Neural crest cell (in vitro differentiated cells): ENCODE measurements at places on chromosomes 2 and 18.

- no peaks in the 10 kb centered on the region for H3K4me1 ChIP-seq
- DNase-seq = no peak
- H3K36me3 ChIP-seq = peaks cover 17% of the 10 kb centered on the region
- no peak overlapping the region for H3K27ac ChIP-seq
Measured at GRCh38 chr18:35466334-35466733, 31.4 kb downstream of the INO80C start.

DNA sequence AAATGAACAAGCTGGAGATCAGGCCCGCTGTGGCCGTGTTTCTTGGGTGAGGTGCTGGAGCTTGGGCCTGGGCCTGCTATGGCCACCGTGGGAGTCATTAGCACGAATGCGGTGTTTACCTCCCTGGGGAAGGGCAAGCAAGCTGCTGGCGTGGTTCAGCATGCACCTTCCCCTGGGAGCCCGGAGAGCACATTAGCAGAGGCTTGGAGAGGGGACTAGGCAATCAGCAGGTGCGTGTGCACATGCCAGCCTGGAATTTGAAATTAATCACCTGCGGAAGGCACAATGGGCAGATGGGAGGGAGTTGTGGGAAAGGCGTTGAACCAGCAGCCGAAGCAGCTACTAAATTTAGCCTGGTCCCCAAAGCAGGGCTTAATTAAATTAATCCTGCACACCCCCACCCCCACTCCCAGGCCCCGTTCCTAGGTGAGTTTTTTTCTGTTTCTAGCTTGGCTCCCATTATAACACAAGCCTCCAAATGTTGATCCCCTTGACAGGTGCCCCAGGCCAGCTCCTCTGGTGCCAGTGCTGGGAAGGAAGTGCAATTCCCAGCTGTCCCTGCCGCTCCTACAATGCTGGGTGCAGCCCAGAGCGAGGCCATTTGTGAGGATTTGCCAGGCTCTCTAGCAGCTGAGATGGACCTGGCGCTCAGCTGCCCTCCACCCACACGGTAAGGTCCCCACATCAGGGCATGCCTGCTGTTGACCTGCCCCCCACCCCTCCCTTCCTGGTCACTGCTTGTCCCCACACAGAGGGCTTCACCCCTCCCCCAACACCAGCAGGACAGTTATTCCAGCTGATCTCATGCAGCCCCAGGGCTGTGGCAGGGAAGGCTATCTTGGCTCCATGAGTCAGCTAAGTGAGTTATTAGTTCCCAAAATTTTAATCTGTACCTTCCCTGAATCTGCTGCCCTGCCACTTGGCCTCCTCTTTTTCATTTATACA, 115.0 kb downstream of the ZBTB7C start:
- H3K36me3 ChIP-seq = no peaks in the 10 kb centered on the region
- H3K4me3 ChIP-seq = no peak overlapping the region
- H3K4me1 ChIP-seq = peaks cover 28% of the 10 kb centered on the region
- no peaks in the 10 kb centered on the region for H3K27me3 ChIP-seq
- no peak overlapping the region for H3K27ac ChIP-seq

- no peak for DNase-seq
- no peaks in the 10 kb centered on the region for H3K27me3 ChIP-seq
- H3K27ac ChIP-seq = no peak overlapping the region
- no peak overlapping the region for H3K4me3 ChIP-seq
Measured at GRCh38 chr2:222447131-222447530, 22.8 kb downstream of the SGPP2 start.

- H3K4me1 ChIP-seq = no peaks in the 10 kb centered on the region
- no peaks in the 10 kb centered on the region for H3K36me3 ChIP-seq
- no peak overlapping the region for H3K27ac ChIP-seq
- no peak overlapping the region for H3K4me3 ChIP-seq
- H3K27me3 ChIP-seq = no peaks in the 10 kb centered on the region
Measured at GRCh38 chr2:58601017-58601416, 359.9 kb upstream of the FANCL start.

GRCh38 chr18:35950628-35950982, 21.9 kb upstream of the RMP24 start:
- no peak overlapping the region for H3K27ac ChIP-seq
- H3K27me3 ChIP-seq = peaks cover 32% of the 10 kb centered on the region

GRCh38 chr2:161825429-161825828, 201.2 kb downstream of the SLC4A10 start:
- no peaks in the 10 kb centered on the region for H3K4me1 ChIP-seq
- peaks cover 6% of the 10 kb centered on the region for H3K27me3 ChIP-seq
- DNase-seq = no peak
- no peak overlapping the region for H3K4me3 ChIP-seq
- H3K36me3 ChIP-seq = no peaks in the 10 kb centered on the region
- no peak overlapping the region for H3K27ac ChIP-seq

GRCh38 chr2:202632682-202633290, 2.0 kb upstream of the FAM117B start:
- H3K4me1 ChIP-seq = peaks cover 22% of the 10 kb centered on the region

GRCh38 chr2:168773719-168774521, 28.5 kb upstream of the NOSTRIN start:
- H3K36me3 ChIP-seq = peaks cover 31% of the 10 kb centered on the region
- H3K4me3 ChIP-seq = no peak overlapping the region
- no peaks in the 10 kb centered on the region for H3K27me3 ChIP-seq
- no peak overlapping the region for H3K27ac ChIP-seq
- no peaks in the 10 kb centered on the region for H3K4me1 ChIP-seq

DNA sequence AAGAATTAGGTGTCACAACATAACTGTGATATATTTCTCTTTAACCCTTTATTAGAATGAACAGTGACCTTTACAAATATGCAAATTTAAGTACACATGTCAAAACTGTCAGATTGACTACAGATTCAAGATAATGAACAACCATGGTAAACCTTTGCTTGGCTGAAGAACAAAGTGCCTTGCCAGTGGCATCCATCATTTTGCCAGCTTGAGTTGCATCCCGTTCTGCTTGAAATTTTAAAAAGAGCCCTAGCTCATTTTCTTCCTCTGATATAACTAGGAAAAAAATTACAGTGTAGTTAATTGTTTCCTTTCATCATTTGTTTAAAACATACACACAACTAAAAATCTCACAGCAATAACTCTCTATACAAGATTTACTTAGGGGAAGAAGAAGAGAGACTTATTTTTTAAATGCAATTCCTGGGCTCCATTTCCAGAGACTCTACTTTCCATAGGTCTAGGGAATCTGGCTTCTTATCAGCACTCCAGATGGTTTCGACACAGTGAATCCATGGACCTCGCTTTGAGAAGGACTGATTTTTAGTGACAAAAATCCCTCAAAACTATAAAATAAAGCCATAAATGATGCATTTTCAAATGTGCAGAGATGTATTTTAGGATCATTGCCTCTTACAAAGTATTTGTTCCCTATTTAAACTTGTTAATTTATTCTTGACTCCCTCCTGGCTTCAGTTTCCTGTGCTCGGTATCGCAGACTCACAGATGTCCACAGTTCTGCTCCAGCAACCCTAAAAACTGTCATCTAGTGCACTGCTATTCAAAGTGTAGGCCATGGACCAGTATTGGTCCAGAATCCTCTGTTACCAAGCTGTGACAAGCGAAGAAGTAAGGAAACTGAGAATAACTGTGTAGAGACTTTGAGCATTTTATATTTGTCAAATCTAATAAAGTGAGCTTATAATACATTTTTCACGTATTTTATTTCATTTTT, 50.1 kb downstream of the ICA1L start:
- no peaks in the 10 kb centered on the region for H3K27me3 ChIP-seq
- peaks cover 6% of the 10 kb centered on the region for H3K36me3 ChIP-seq
- DNase-seq = no peak
- peaks cover 8% of the 10 kb centered on the region for H3K4me1 ChIP-seq
- H3K4me3 ChIP-seq = no peak overlapping the region

- no peak overlapping the region for H3K4me3 ChIP-seq
- H3K36me3 ChIP-seq = no peaks in the 10 kb centered on the region
- no peak for DNase-seq
- no peaks in the 10 kb centered on the region for H3K27me3 ChIP-seq
Measured at GRCh38 chr2:172456002-172456401, 28.6 kb downstream of the ITGA6 start.
